ENCODE measurements at places on chromosomes 3 and 15.

GRCh38 chr3:58725326-58725853 is 58.8 kb upstream of the FAM3D start:
- DNase-seq: no peak

DNA sequence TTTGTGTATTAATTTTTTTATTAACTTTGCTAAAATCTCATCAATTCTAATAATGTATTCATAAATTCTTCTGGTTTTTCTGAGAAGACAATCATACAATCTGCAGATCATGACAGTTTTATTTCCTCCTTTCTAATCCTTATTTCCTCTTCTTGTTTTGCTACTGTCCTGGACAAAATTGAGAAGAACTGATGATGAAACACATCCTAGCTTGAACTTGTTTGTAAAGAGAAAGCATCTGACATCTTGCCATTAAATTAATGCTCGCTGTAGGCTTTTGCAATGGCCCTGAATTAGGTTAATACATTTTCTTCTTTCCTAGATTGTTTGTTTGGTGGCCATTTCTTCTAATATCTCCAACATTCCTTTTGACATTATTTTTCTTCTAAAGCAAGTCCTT is 110.9 kb upstream of the TPM1 start:
- no peak for DNase-seq

GRCh38 chr3:21620511-21621155 is 130.4 kb downstream of the ZNF385D start:
- no peak for DNase-seq

DNA sequence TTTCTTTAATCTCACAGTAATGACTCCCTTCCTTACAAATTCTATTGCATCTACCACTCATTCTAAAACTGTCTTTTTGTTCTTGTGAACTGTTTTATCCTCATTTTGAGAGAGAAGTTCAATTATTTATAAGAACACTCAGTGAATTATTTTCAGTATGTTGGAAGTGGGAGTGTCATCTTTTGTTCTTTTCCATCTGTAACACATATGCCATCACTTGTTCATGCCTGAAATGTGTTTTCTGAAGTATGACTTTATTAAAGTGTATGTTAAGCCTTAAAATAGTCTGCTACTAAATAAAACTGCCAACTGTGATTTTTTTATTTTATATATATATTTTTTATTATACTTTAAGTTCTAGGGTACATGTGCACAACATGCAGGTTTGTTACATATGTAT is 623.0 kb upstream of the CBLB start:
- no peak for DNase-seq

DNA sequence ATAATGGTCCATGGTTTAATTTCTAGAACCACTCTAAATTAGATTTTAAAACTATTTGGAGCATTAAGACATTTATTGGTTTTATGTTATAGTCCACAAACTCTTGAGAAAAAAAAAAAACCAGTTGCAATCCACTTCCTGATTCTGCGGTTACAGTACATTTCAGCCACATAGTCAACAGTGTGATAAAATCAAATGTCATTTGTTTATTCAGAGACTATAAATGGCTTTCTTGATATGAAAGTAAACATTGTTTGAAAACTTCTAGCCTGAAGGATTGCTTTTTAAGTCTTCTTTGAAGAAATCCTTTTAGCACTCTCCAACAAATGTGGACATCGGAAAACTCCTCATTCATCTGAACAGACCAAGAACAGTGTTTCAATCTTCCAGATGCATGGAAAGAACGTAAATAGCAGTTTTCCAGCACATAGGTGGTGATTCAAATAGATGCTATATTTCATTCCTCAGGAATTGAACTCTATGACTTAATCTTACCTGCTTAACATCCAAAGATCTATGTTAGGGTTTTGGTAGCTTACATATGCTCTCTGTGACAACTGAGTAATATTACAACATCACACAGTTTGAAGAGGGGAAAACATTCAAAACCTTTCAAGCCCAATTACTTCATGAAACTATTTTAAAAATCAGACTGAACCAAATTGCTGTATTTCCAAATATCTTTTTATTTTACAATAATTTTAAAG is 87.8 kb upstream of the UBE2E2 start:
- DNase-seq: no peak

- no peak for DNase-seq
These were observed 29.5 kb upstream of the SMAD3 start for GRCh38 chr15:67035886-67036285.

- DNase-seq: no peak
These were observed 524.8 kb upstream of the TBL1XR1 start for GRCh38 chr3:177721864-177722785.

- no peak for DNase-seq
These were observed 29.8 kb downstream of the STT3B start for GRCh38 chr3:31562525-31562924.

DNA sequence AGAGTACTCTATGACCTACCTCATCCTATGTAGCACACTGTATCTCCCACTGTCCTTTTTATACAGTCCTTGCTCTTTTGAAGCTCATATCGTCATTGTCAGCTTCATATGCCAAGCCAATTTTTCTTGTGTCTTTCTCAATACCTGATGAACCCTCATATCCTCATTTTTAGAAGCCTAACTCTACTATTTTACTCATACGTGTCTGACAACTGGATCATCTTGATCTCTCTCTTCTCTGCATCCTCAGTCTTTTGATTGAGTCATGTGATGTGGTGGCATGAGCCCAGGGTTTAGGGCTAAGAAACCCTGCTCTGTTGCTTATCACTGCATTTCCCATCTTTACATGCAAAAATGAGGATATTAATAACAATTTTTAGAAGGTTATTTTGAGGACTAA is 352.0 kb downstream of the LPP start:
- no peak for DNase-seq

DNA sequence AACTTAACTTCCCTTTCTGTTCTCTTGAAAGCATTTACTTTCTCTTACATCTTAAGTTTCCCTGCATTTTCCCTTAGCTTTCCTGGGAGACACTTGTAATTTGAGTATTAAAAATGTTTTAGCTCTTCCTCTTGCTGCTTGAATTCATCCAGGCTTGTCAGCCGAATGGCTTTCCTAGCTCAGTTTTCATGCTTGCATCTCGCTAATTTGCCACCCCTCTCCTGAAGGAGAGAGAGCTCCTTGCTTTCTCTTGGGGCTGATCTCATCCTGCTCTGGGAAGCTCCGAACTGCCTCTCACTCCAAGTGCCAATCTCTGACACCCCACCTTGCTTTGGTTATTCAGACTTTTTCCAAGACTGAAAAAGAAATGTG is 374.6 kb upstream of the TBL1XR1 start:
- no peak for DNase-seq

DNA sequence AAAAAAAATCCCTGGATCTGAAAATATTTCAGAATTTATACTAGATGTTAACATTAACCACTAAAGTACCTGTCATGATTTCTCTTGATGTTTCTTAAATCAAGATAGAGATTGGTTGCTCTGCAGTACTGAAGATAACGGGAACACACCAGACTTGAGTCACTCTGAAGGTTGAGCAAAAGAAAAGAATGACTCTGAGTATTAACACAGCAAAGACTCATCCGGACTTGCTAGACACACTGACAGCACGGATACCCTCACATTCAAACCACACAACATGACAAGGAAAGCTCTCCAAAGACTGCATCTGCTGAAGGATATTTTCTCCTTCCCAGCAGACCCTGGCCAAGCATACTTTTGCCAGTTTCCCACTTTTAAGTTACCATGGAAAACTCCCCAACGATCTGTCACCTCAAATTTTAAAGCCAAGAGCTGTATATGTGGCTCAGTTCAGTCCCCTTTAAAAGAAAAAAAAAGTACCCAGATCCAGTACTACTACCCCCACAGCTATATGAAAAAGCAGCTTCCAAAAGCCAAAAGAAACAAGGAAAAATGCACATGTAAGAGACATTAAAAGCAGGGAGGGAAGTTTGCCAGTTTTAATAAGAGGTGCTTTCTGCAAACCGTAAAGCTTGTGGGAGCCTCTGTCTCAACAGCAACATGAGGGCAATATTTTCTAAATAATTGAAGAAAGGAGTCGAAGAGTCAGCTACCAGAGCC is 8.3 kb downstream of the EOGT start:
- no peak for DNase-seq

GRCh38 chr3:12454816-12455121 is 29.5 kb upstream of the TSEN2 start:
- no peak for DNase-seq

DNA sequence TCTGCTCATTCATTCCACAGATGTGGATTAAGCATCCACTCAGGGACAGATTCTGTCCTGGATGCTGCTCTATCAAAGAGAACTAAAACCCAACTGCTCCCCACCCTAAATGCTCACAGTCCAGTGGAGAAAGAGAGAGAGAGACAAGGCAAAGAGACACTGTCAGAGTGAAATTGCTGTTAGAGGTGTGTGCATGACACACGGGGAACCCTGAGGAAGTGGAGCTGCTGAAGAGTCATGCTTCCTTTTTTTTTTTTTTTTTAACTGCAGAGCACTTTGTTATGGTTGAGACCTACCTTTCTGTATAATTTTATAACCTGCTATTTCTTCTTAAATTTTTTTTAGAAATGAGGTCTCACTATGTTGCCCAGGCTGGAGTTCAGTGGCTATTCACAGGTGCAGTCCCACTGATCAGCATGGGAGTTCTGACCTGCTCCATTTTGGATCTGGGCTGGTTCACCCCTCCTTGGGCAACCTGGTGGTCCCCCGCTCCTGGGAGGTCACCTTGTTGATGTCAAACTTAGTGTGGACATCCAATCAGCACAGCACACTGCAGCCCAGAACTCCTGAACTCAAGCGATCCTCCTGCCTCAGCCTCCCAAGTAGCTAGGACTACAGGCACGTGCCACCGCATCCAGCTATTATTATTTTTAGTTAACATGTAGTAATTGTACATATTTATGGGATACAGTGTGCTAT is 18.2 kb upstream of the PSTPIP1 start:
- no peak for DNase-seq

DNA sequence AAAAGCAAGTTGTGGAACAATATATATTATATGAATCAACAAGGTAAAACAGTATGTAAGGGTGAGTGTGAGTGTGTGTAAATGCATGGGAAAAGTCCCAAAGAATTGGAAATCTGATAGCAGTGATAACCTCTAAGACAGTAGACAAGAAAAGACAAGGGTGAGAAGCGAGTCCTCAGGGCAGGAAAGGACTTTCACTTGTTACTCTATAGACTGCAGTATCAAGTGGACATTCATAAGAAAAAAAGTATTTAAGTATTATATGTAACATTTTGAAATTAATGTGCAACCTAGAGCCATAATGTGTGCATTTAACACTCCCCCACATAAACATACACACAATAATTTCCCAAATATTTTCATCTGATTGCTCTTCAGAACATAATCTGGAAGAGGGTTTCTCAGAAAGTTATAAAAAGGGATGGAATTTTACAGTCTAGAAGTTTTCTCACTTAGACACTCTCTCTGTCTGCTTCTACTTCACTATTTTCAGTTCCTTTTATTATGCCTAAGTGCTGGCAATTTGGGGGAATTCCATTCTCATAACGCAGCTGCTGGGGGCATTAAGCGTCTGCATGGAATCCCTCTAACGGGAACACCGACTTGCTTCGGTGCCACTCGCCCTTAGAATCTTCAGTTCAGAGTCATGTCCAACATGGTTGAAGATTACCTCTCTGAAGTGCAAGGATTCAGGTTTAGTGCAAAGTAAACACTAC is 50.0 kb upstream of the CDIN1 start:
- DNase-seq: no peak

DNA sequence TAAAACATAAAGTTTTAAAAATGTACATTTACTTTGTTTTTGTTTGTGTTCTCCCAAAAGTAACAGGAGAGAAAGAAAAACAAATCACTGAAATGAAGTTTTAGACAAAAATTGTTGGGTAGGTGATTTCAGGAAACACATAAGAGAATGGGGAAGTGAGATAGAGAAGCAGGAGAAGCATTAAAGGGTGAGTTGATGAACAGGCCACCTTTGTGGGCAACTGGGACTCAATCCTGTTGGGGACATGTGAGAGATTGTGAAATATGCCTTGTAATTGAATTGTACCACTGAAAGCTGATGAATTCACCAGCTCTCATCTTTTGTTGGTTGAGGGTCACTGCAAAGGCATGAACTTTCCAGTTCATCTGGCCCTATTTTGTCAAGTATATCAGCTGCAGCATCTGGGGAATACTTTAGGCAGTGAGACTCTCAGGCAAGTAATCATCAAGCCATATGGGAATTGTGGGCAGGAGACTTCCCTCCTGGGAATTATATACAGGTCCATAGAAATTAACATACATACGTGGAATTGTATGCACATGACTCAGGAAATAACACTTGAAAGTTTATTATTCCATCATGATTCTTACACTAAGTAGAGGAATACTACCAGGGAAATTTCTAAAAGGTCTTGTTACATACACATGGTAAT is 181.0 kb downstream of the ZBBX start:
- DNase-seq: no peak

- no peak for DNase-seq
These were observed 620.3 kb upstream of the AGTR1 start for GRCh38 chr3:148077318-148077923.

DNA sequence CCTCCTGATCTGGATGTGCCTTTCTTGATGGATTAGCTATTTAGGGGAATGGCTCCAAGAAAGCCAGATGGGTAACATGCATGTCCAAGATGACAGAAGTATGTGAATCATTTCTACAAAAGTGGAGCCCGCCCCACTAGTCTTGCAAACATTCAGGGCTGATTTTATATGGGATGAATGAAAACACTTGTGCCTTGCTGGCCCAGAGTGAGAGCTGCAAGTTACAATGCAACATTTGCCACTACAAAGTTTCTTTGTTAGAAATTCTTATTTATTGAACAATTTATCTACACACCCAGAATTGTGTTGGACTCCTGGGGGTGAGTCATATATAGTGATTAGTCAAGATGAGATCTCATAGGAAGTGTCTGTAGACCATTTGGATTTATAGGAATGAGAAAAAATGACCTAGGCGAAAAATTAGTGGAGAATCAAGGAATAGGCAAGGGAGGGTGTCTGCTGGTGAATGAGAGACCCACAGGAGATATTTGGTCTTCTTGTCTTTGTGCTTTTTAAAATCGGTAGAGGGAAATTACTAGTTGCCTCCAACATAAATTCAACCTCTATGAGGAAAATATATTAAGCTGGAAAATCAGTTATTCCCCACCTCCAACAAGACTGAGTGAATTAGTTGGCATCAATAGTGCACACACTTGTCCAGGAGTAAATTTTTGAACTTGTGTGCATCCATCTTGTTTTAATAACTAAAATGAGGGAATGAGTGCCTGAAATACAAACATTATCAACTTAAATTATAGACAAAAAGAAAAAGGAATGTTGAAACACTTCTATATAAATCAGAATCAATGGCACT is 53.5 kb upstream of the DCBLD2 start:
- DNase-seq: no peak

DNA sequence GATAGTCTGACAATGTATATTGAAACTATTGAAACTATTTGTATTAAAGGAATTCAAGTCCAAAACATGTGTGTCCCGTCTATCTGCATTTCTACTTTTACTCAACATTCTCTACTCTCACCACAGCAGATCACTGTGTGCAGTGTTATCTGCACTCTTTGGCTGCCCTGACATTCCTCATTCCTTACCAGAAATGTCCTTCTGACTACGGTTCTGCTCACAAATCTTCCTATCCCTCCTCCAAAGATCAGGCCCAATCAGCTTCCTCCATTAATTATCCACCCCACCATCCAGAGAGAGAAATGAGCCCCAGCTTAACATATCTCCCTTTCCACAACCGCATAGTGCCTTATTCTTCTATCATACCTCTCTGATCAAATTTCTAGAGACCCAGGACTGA is 94.7 kb downstream of the TBL1XR1 start:
- no peak for DNase-seq

- no peak for DNase-seq
These were observed 5.5 kb downstream of the CCR4 start for GRCh38 chr3:32956750-32957570.

- no peak for DNase-seq
These were observed 446.8 kb downstream of the WDR72 start for GRCh38 chr15:53312707-53313106.

Data from activated CD4-positive, alpha-beta T cell treated with anti-CD3 and anti-CD28 coated beads for 1 hour (primary cell).